ENCODE measurements at places on chromosomes 2 and 18.

DNA sequence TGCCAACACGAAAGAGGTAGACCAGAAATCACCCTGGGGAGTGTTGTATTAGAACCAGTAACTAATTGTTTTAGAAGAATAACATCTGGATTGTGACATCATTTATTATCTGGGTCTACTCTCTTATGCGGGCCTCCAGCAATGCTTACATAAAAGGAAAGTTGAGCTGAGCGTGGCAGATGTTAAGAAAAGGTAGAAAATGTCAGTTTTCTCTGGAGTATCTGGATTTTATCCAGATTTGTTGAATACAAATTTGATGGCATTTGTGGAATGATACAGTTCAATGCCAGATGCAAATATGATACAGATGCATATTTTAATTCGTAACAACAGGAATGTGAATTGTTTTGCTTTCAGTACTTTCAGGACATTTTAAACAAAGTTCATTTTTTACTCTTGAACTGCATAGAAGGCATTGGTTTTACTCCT lies 90.3 kb downstream of the PRPF40A start:
- DNase-seq: no peak

GRCh38 chr2:118498943-118499342 lies 348.5 kb downstream of the EN1 start:
- no peak for DNase-seq

GRCh38 chr2:149038442-149039212 lies at the start of gene LYPD6B:
Gene LYPD6B (plus strand): TSS chr2:149038699. CDS start chr2:149130949, 92,250 bp downstream.
- DNase-seq: no peak

DNA sequence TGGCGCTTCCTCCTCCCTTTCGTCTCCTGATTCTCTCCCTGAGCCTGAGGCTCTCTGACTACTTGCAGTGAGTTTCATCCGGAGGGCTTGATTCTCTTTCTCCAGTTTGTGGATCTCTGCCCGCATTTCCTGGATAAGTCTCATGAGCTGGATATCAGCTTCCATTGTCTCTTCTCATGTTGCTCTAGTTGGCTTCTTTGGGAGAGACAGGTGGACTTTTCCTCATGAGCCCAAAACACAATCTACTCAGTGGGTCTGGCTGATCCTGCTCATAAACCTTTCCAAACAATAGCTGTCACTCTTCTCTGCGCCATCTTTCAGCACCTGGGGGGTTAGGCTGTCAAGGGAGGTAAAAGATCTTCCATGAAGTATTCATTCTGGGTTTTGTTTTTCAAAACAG lies at the start of gene CCDC195:
CCDC195 (minus strand) TSS at position 165 of the 400 bp plus-strand sequence; CDS start at position 165, 0 bp downstream.
- no peak for DNase-seq

DNA sequence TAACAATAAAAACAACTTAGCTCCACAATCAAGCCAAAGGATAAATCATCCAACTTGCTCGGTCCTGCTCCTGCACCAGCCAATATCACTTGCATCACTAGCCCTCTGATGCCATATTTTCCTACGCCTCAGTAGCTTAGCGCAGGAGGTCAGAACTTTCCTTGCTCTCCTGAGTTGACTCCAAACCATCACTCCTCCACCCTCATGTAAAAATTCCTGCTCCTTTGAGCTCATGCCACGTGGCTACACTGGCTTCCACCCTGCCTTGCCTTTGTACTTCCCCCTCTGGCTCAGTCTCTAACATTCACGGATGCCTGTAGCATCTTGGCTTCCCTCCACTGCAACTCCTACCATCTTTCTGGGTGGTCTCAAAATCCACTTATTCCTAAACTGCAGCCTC lies 25.2 kb downstream of the AAK1 start:
- no peak for DNase-seq

- DNase-seq: no peak
Measured at GRCh38 chr2:202639231-202639630, 4.5 kb downstream of the FAM117B start.

- DNase-seq: no peak
Measured at GRCh38 chr2:214497489-214497888, 86.6 kb downstream of the VWC2L start.

DNA sequence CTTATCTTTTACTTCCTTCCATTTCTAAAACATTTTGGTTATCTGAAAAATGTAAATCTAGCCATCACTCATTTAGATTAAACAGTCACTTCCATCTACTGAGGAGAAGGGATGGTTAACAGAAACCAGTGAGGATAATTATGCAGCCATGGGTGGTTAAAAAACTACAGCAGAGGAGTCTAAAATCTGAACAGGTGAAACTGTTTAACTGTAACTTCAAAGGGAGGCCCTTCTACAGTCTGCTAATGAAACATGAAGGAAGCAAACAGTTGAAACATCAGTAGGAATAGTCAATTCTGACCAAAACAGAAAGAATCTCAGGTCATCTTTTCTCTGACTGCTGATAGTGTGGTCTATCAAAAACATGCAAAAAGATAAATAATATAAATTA lies 71.0 kb downstream of the DTNB start:
- no peak for DNase-seq

DNA sequence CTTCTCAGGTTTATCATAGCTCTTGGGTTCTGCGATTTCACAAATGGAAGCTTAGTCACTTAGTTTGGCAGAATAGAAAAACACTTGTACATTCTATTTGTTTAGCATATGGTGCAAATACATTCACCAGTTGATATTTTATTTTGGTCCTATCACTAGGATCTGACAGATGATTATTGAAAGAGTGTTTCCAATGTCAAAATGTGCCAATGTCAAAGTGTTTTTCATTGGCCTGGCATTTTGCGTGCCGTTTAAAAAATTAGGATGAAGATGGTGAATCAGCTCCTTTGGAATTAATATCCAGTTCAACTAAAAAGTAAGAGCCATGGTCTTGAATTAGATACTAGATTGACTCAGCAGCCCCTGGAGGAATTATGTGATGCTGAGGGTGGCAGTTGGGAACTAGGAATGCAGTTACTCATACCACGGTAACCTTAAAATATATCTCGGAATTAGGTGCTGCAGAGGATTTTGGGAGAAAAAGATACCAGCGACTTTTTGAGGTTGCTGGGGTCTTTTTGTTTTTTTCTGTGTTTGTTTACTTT lies 87.0 kb downstream of the SPHKAP start:
- no peak for DNase-seq

GRCh38 chr18:2881840-2882195 lies 35.0 kb downstream of the EMILIN2 start:
- DNase-seq: no peak

DNA sequence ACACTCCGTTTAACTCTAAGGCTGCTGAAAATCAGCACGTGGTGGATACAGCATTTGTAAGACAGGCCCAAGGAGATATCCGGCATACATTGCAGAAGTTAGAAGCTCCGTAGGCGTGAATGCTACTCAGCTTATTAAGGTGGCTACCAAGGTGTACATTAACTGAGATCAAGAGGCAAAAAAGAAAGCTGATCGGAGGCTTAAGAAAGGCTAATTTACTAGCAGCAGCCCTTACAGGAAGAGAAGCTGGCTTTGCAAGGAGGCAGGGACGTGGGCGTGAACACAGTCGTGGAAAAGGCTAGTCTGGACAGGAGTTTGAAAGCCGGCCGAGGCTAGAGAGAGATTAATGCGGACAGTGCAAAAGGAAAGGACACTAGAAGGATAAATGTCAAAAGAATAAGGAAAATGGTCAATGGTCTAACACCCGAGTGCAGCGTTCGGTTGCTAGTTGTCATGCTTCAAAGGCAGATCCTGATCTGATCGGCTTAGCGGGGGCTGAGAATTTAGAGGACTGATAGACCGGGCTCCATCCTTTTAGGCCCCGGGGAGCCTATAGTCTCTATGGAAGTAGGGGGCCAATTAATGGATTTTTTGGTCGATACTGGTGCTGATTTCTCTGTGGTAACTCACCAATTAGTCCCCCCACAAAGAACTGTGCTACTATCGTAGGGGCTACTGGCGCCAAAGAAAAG lies 45.6 kb upstream of the SELENOI start:
- DNase-seq: peak; percentile 25

GRCh38 chr2:192357217-192357616 lies 162.5 kb upstream of the TMEFF2 start:
- no peak for DNase-seq

DNA sequence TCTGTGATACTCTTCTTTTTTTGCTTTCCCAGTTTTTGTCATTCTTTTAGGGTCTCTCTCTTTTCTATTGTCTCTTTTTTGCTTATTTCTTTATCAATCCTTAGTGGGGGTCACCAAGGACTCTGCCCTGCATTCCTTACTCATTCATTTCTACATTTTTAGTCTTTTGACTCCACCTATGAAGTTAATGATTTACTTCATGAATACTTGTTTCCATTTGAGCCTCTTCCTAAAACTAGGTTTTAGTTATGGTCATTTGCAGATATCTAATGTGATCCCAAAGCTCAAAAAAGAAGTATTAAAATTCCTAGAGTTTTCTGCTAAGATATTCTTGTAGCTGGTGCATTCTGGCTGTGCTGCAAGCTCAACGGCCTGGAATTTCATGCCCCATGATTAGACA lies 149.3 kb upstream of the AQP4 start:
- no peak for DNase-seq

- DNase-seq: no peak
Measured at GRCh38 chr2:167258712-167259111, 370.4 kb downstream of the XIRP2 start.

GRCh38 chr18:57930476-57930875 lies 113.5 kb upstream of the NEDD4L start:
- DNase-seq: no peak

- no peak for DNase-seq
Measured at GRCh38 chr2:228771315-228771714, 499.8 kb downstream of the PID1 start.

DNA sequence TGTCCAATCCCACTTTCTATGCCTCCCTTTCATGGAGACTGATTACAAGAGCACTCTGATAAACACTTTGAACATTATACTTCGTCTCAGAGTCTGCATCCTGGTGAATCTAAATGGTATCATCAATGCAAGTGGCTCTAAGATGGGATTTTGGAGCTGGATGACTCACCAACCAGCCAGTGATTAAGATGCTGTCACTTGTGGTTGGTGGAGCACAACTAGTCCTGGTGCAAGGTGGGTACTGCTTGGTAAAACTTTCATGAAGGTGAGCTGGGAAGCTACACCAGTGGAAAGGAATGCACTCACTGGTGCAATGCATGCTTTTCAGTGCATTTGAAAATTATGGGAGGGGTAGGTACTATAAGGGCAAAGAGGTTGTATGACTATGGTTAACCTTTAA lies 137.7 kb upstream of the TRIB2 start:
- DNase-seq: no peak

- no peak for DNase-seq
Measured at GRCh38 chr18:66601649-66602048, 2.2 kb downstream of the CDH19 start.

- no peak for DNase-seq
Measured at GRCh38 chr18:57125627-57126026, 21.3 kb upstream of the BOD1L2 start.

- no peak for DNase-seq
Measured at GRCh38 chr18:26421931-26422330, 126.4 kb downstream of the KCTD1 start.
